Activated CD4-positive, alpha-beta T cell treated with anti-CD3 and anti-CD28 coated beads, Interleukin-2, amount 50 U/mL, for 1 hour (primary cell): ENCODE measurements at places on chromosomes 1 and 21.

GRCh38 chr1:30054126-30054525 is 669.3 kb downstream of the MATN1 start:
- DNase-seq = no peak

DNA sequence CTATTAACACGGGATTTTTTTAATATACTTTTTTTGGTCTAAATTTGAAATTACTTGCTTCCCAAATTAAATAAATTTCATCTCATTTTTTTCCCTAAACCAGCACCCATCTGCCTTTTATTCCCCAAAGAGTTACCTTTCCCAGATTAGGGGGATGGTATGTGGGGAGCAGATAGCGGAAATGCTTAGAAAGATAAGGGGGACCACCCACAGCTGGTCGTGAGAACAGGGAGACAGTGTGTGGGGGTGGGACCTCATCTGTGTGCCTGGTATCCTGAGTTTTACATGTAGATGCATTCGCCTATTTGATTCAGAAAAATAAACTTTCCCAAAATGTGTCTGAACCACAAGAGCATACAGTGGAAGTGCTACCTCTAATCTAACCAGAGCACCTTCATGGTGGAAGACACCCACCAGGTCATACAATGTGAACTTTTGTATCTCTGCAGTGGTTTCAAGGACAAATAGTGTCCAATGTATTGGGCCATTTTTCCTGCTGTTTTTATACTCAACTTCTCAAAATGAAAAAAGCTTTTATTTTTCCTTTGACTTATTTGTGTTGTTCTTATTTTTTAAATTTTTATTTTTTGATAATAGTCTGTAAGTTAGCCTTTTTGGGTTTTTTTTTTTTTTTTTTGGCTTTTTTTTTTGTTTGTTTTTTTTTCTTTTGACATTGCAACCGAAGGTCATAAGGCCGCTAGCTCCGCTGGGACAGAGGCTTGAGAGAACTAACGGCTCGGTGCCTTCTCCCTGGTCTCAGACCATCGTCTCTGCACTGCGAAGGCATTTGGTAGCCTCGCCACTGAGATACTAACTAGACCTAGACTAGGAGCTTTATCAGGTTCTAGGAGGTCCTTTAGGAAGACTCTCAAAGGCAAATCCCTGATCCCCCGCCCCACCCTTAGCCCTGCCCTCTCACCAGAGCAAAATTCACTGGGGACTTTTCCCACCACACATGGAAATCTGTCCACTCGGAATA is 263.2 kb downstream of the TM2D1 start:
- no peak for DNase-seq

DNA sequence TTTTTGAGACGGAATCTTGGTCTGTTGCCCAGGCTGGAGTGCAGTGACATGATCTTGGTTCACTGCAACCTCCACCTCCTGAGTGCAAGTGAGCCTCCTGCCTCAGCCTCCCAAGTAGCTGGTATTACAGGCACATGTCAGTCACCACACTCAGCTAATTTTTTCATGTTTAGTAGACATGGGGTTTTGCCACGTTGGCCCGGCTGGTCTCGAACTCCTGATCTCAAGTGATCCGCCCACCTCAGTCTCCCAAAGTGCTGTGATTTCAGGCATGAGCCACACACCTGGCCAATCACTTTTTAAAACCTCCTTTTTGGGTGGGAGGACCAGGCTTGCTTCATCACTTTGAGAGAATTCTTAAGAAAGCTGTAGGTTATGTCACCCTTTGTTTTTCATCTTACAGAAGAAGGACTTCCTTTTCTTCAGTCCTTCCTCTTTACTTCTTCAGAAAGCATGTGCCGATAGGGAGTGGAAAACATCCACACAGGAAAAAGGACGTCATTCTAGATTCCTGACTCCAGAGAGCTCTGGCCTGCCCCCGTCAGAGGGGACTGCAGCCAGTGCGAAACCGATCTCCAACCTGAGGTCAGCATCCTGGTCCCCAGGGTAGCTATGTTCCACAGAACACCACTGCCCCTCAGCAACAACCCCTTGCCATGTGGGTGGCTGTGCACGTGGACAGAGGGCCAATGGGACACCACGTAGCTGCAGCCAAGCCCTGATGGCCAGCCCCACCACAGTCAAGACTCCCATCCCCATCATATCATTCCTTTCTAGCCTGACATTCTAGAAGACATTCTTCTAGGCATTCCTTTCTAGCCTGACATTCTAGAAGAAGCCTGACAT is 21.9 kb downstream of the NCF2 start:
- DNase-seq = no peak

GRCh38 chr1:158163000-158163947 is 17.4 kb upstream of the CD1D start:
- DNase-seq = no peak
